ENCODE measurements at places on chromosomes 3 and 15. TPM values are rescaled to one million over a fixed set of nuclear protein-coding genes. Genes with fewer than 3 reads are reported as not detected.

Gene GOLGA6L9
- 2.1 TPM for total RNA-seq

Gene DCBLD2
- 2.0 TPM for total RNA-seq

Gene CP
- not detected for total RNA-seq

Gene AMOTL2
- total RNA-seq: not detected

Gene EXD1
- not detected for total RNA-seq

Gene PIGX
- total RNA-seq: 41.4 TPM

Gene TMC3
- not detected for total RNA-seq

Measured in activated naive CD8-positive, alpha-beta T cell treated with anti-CD3 and anti-CD28 coated beads for 36 hours (primary cell).